ENCODE measurements at places on chromosomes 2 and 18.

GRCh38 chr2:72325592-72326422 is 178.1 kb upstream of the CYP26B1 start:
- peak; percentile 9 for DNase-seq

DNA sequence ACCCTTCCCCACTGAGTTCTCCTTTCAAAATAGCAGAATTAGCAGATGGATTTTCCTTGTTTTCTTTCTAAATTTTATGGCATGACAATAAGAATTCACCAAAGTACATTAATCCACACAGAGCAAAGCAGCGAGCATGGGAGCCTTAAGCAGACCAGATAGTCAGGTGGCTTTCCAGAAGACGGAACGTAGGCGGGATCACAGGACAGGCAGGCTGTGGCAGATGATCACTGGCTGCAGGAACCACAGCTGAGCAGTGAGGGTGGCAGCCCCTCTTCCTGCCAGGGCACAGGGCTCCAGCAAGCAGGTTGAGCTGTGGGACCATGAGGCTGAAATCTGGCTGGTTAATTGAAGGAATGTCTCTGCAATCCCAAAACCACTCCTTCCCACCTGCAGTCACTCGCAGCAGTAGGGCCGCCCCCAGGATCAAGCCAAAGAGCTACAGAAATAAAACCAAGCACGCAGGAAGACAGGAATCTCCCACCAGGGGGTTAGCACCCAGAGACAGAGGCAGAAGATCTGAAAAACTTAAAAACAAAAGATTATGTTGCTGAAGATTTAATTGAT is 259.9 kb downstream of the EIPR1 start:
- no peak for DNase-seq

GRCh38 chr18:24995056-24995455 is 356.9 kb downstream of the ZNF521 start:
- DNase-seq = no peak

DNA sequence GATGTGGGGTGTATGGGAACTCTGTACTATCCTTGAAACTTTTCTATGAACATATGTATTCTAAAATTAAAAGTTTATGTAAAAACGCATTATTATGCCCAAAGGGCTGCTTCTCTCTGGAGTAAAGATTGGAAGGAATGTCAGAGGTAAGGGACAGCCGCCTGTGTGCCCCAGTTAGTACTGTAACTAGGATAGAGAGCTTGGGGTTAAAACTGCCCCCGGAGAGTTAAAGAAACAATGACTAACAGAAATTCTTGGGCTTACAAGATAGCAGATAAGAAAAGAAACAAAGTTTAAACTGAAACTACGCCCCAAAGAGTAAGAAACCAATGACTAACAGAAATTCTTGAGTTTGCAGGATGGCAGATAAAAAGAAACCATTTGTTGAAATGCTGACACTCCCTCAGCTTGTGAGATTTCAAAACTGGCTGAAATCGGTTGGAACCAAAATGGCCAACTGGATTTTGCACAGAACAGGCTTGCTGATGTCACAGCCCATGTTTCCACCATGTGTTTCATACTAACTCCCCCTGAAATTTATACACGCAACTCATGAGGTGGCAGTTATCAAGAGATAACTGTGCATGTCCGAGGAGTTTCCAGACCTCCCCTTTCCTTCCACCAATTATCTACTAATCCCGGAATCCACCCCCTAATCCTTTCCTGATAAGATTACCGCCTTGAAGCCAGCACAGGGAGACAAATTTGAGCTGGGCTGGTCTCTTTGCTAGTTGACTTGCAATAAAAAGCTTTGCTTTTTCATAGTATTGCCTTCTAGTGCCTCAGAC is 8.7 kb upstream of the TXNDC2 start:
- peak; percentile 2 for DNase-seq

GRCh38 chr2:131641414-131642206 is 113.9 kb downstream of the CCDC74A start:
- no peak for DNase-seq

- no peak for DNase-seq
These were observed 69.7 kb downstream of the FHOD3 start for GRCh38 chr18:36366994-36367839.

DNA sequence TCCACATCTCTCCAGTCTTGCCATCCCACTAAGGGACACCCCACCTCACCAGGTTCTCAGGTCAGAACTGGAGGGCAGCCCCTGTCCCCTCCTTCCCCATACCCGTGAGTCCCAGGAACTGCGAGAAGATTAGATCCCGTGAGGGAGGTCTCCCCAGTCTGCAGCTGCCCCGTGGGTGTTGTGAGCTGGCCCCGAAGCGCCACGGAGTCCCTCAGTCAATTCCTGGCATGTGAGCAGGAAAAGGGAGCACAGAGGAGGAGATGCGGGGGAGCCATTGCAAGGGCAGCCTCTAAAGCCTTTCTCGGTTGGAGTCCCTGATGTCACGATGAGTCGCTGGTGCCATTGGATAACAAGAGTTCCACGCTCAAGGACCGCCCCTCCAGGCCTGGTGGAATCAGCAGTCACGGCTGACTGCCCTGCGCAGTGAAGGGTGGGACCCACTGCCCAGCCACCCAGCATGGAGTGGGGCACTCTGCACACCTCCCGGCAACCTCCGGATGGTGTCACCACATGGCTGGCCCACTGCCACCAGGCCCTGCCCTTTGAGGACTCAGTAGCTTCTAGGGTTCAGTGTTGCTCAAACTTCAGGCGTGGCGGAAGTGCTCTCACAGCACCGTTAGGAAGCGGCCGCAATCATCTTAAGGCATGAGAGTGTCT is 434.9 kb upstream of the MYT1L start:
- no peak for DNase-seq

- no peak for DNase-seq
These were observed 75.8 kb downstream of the LONRF2 start for GRCh38 chr2:100246163-100247145.

DNA sequence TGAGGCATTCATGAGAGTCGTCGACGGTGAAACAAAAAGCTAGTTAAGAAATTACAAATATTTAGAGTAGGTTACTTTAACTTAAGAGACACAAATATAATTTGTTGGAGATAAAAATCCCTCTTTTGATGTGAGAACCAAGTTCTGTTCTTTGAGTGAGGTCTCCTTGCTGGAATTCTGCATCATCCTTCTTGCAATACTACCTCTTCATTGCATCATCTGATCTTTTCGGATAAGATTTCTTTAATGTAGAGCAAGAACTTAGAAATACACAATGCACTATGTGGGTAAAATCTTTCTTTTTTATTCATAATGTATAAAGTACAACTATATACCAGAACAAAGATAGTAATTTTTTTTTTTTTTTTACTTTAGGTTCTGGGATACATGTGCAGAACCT is 118.4 kb downstream of the ARL4C start:
- no peak for DNase-seq

GRCh38 chr2:134324947-134325346 is 71.1 kb downstream of the MGAT5 start:
- DNase-seq = no peak

DNA sequence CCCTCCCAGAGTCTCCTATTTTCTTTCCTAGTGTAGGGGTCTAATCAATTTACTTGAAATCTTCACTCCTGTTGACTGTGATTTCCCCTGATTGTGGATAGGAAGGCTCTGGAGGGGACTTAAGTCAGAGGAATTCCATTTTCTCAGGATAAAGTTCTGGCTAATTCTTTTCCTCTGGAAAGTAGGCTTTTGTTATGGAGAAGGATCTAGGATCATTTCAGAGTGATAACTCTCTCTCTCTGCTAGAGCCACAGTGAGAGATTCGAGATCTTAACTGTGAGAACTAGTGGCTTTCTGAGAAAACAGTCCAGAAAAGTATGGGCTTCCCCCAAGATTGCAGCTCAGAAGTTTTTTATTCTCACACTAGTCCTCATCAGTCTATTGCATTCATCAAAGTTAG is 163.9 kb upstream of the TFPI start:
- no peak for DNase-seq

GRCh38 chr2:168245074-168245825 is 2.1 kb downstream of the STK39 start:
- no peak for DNase-seq

DNA sequence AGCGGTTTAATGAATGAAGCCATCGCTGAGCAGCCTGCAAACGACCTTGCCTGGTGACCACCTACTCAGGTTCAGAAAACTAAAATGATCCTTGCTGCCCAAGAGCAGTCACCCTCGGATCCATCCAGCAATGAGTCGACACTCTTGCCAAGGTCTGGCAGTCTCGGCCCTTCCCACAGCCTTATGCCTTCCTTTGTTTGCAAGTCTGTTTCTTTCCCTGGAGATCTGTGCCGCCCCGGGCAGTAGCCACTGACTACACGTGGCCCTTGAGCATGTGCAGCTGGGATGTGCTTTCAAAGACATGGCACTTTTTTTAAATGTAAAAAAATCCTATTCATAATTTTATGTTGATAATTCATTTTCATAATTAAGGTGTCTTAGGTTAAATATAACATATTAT is 37.2 kb upstream of the SLC35G4 start:
- no peak for DNase-seq

DNA sequence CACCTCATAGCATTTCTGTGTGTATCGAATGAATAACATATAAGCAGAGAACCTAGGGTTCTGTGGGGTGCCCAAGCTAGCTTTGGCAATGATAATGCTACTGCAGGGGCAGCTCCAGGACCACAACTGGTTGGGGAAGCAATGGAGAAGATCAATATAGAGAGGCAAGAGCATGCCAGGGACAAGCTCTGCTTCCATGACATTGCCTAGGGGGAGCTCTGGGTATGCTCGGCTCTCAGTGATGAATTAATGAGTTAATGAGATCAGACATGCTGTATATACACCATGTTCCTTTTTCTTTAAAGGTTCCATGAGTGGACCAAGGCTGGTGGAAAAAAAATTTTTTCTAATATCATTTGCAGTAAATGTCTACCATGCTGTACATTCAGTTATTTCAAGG is 618.4 kb downstream of the BCL11A start:
- no peak for DNase-seq

DNA sequence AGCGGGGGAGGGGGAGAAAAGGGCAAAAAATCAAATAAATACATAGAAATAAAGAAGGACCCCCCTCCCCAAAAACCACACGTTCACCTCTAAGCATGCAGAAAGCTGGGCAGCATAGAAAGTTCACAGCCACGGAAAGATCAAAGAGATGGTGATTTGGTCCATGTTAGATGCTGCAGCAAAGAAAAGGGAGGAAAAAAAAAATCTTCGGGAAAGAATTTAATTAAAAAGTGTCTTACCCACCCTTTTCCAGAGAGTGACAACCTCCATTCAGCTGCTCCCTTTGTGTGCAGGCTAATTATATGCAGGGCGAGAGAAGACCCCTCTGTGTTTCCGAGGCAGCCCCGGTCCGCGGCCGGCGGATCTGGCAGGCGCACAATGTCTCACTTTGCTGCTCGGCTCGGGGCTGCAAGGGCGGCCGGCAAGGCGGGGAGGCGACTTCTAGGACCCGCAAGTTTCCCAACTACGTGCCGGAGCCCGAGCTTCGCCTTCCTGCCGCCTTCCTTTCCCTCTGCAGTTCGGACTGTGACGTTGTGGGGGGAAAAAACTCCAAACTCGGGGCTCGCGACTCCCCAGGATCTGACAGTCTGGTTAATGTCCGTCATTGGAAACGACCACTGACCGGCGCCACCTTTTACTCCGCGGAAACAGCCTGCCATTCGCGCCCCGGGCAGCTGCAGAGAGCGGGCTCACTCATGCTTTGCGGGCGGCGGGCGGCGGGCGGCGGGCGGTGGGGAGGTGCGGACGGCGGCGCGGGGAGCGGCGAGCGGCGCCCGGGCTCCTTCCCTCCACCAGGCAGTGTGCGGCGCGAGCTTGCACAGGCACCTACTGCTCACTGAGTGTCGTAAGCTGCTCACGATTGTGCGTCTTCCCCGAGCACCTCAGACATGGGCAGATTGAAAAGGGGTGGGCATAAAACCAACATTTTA is at the start of gene LRRTM1:
LRRTM1 (minus strand) TSS at position 844 of the 929 bp plus-strand sequence. CDS start 933 bp downstream, outside the sequence.
- DNase-seq = no peak

- no peak for DNase-seq
These were observed 7.5 kb downstream of the CD207 start for GRCh38 chr2:70828115-70828514.

DNA sequence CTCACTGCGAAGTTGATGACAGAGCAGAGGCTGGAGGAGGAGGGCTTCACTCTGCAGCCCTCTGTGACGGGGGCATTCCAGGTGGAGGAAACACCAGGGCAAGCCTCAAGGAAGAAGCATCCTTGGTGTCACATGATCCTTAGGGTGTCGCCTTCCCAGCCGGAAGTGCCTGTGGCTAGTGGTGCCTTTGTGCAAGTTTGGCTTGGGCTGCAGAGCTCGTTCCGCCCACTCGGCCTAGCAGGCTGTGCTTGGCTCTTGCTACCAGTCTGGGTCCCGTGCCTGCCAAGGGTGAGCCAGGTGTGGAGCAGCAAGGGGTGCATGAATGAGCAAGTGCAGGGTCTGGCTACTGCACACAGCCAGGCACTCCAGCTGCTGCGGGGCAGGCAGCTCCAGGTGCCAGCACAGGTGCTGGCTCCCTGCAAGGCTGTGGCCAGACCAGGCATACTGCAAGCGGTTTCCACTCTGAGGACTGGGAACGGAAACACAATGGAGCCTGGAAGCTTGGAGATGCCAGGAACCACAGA is 325.3 kb upstream of the SMIM21 start:
- DNase-seq = no peak

- DNase-seq = no peak
These were observed 20.3 kb upstream of the ASB1 start for GRCh38 chr2:238406221-238406997.

DNA sequence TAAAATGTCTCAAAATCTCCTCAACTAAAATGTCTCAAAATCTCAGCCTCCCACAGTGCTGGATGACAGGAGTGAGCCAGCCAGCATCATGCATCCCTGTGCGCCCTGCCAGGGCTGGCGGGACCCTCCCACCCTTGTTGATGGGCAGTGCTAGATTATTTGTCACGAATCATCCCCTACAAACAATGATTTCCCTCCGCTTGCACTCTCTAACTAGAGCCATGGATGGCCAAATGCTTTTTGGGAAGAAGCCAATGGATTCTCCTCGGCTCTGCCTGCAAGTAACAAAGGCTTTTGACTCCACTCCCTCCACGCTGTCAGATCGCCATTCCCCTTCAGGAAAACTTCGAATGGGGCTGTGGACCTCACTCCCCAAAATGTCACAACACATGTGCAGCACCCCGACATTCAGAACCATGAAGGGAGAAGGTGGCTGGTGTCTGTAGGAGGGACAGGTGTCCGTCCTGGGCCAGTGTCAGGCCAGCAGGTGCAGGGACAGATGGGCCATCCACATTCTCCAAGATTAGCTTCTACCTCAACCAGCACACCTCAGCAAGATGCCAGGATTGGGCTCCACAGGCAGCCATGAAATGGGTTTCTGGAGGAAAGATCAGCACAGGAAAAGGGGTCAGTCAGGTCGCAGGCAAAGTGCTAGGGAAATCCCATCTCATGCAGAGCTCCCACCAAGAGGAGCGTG is 11.5 kb downstream of the AMER3 start:
- no peak for DNase-seq

- DNase-seq = no peak
These were observed 10.3 kb upstream of the KYNU start for GRCh38 chr2:142867136-142867535.

GRCh38 chr2:6793371-6793770 is 72.3 kb downstream of the CMPK2 start:
- DNase-seq = no peak

GRCh38 chr2:199216253-199216652 is 241.5 kb downstream of the SATB2 start:
- DNase-seq = no peak
